NCI-H1930 (cell line): ENCODE measurements at places on chromosomes 1 and 21.

- DNase-seq = peak; percentile 66
These were observed at the start of gene KCNA3 for GRCh38 chr1:110674337-110675059. Gene KCNA3, minus strand, starts transcription at chr1:110674940. Its CDS starts 131 bp downstream, at chr1:110674809.

GRCh38 chr1:2194898-2195673, 514 bp upstream of the FAAP20 start:
- DNase-seq = peak; percentile 58

GRCh38 chr1:94716965-94717364, 103.2 kb upstream of the SLC44A3 start:
- no peak for DNase-seq

- no peak for DNase-seq
These were observed 23.1 kb upstream of the UMODL1 start for GRCh38 chr21:42047821-42048613.

DNA sequence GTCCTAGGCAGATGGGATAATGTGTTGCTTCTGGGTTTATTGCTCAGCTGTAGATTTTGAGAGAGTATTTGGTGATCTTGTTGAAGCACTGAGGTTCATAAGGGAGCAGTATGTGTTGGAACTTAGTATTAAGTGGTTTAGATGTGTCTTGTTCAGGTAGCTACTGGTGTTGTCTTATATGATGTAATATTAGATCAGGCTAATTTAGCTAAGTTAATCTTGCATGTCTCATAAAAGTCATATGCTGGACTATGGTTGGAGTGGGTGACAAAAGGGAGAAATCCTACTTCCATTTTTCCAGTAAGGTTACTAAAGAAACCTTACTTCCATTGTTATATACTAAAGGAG, 196.4 kb downstream of the CLEC20A start:
- no peak for DNase-seq
